Iris pigment epithelial cell (primary cell): ENCODE measurements at places on chromosomes 1 and 21.

- peak; percentile 47 for DNase-seq
Measured at GRCh38 chr21:14850394-14850793, 214.4 kb downstream of the NRIP1 start.

GRCh38 chr21:45128613-45129188 is 54.3 kb downstream of the ADARB1 start:
- peak; percentile 76 for DNase-seq

DNA sequence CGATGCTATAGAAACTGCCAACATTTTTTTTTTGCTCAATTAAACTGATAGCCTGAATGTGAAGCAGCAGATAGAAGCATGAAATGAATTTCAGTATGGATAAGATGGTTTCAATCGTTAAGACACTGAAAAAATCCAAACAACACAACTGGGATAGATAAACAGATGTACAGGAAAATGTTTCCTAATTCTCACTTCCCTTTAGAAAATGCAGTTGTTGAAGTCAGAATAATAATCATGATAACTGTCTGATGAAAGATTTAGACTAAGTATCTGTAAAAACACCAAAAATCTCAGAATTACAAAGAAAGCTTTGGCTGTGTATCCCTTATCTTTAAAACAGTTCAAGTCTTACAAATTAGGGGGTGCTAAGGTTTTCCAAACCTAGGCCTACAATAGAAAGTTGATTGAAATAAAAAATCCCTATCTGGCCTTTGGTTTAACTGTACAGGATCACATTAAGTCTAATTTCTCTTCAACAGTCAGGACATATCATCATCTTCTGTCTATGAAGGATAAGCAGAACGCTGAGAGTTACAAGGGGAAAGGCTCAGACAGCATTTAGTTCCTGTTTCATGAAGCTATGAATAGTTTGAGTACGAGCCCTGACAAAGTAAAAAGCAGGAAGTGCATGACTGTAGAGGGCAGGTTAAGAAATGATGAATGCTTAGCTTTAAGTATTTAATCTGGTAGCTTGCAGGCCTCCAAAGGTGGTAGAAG is 203.2 kb downstream of the APP start:
- DNase-seq: peak; percentile 66

DNA sequence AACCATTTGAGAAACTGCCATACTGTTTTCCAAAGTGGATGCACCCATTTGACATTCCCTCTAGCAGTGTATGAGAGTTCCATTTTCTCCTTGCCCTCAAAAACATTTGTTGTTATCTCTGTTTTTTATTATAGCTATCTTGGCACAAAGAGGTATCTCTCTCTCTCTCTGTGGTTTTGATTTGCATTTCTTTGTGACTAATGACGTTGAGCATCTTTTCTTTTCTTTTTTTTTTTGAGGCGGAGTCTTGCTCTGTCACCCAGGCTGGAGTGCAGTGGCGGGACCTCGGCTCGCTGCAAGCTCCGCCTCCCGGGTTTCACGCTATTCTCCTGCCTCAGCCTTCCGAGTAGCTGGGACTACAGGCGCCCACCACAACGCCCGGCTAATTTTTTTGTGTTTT is 17.4 kb upstream of the ZMYM6 start:
- DNase-seq: no peak

GRCh38 chr1:100539836-100540536 is 2.0 kb downstream of the GPR88 start:
- peak; percentile 40 for DNase-seq

DNA sequence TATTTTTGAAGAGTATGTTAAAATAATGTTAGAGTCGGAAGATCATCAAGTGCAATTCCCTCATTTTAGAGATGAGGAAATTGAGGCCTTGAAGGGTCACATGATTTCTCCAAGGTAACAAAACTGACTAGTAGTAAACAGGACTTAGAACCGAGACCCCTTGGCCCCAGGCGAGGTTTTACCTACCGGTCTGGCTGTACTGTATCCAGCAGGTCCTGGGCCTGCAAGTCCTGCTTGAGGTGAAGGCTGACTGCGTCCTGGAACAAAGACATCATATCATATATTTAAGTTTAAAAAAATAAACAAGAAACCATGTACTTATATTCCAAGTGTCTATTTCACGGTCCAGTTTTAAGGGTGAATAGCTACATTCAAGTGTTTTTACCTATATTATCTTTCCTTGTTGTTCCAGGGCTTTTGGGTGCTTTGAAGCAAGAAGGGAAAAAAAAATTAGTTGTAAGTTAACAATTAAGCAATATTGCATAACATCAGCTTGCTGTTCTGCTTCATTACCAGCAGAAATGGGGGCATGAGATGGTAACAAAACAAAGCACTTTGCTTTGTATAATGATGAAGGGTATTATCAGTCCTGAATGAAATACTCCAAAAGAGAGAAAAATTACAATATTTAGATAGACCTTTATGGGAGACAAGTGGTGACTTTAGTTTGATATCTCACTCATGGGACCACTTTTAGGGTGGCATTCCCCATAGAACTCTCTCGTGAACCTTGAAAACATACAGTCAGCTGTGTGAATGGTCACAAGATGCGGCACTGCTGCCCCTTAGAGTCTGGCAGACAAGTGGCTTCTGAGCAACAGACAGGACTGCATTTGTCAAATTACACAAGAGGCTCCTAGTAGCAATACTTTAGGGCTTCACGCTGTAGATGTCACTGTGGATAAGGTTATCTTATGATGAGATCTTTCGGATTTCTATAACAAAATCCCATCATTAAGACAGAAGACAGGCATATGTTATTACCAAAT is 29.8 kb upstream of the CFAP298 start:
- DNase-seq: no peak

DNA sequence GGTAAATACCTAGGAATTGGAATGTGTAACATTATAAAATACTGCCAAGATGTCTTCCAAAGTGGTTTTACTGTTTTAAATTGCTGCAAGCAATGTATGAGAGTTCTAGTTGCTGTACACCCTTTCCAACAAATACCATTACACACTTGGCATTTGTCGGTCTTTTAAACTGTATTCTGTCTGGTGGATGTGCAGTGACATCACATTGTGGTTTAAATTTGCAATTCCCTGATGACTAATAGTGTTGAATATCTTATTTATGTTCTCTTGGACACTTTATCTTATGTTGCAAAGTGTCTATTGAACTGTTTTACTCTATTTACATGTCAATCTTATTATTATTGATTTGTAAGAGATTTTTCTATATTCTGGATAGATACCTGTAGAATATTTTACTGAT is 561.2 kb upstream of the B3GALT2 start:
- DNase-seq: peak; percentile 84

DNA sequence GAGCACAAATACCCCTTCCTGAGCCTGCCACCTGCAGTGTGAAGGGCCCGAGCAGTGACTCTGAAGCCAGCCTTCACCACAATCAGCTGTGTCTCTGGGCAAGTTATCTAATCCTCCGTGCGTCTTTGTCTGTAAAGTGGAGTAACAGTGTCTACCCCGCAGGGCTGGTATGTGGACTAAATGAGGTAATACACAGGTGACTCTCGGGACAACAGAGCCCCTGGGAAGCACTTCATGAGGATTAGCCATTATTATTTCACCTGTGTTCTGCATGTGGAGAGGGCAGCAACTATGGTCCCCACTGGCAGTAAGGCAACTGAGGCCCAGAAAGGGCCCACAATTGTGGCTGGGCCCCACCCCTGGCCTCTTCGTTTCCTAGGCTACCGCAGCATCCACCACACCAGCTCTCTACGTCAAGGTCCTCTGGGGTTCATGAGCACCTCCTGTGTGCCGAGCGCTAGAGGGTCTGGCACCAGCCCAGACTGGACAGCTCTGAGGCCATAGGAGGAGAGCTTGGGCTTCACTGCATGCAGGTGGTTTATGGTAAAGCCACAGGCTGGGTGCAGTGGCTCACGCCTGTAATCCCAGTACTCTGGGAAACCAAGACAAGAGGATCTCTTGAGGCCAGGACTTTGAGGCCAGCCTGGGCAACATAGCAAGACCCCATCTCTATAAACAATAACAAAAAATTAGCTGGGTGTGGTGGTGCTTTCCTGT is 41.3 kb upstream of the LRP8 start:
- DNase-seq: no peak

GRCh38 chr1:10665930-10666850 is 130.3 kb downstream of the CASZ1 start:
- DNase-seq: no peak
